Skin of body (tissue), 3 donors: ENCODE measurements at places on chromosomes 7 and 10. TPM values are rescaled to one million over a fixed set of nuclear protein-coding genes. Genes with fewer than 3 reads are reported as not detected.
A peak's percentile ranks its signal among the peaks of the same experiment; 100 is the strongest.

The NPSR1 gene
- not detected for total RNA-seq

The PAPOLB gene
- total RNA-seq, result 0.30 TPM

The SPOCK2 gene
- 0.79 TPM for total RNA-seq

The TUBAL3 gene
- total RNA-seq, result 0.20 TPM

The TAS2R41 gene
- total RNA-seq, result not detected

The MGAM2 gene
- 0.20 TPM for total RNA-seq

The SCART1 gene
- total RNA-seq, result 2.5 TPM

The MYO1G gene
- 2.6 TPM for total RNA-seq

The CHN2 gene
- total RNA-seq, result 9.1 TPM

The FFAR4 gene
- total RNA-seq, result 1.6 TPM

The CDK5 gene
- total RNA-seq, result 6.4 TPM

The FXYD4 gene
- total RNA-seq, result not detected

The TMEM26 gene
- total RNA-seq, result 5.1 TPM

The PON3 gene
- 11.2 TPM for total RNA-seq

The POLR2J2 gene
- total RNA-seq, result 3.6 TPM

The AMZ1 gene
- total RNA-seq, result 0.30 TPM

The HOXA2 gene
- 0.89 TPM for total RNA-seq

The IGF2BP3 gene
- 44.8 TPM for total RNA-seq

The CYREN gene
- 17.6 TPM for total RNA-seq

DNA sequence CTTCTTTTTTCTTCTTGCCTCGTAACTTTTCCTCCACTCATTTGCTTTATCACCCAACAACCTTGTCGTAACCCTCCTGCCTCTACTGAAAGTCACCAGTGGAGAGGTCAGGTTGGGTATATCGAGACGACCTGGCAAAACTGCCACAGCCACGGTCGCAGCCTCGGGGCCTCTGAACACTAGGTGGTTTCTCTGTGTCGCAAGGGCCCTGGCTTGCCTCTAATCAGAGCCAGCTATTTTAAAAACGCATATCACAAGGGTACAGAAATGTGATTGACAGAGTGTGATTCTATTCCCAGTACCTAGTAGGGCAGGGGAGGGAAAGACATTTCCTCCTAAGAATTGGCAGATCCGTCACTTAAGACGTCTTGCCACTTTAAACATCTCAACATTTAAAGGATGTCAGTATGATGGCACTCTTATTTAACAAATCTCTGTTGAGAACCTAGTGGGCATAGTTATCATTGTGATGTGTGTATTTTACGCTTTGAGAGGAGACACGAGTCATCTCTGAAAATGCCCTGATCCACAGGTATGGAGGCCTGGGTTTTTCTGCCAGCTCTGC, 197.5 kb downstream of the ARHGAP21 start:
- no peak for DNase-seq

- no peak for DNase-seq
Measured at GRCh38 chr7:156832195-156832877, 60.6 kb downstream of the LMBR1 start.

GRCh38 chr7:26989897-26990670, 105.7 kb downstream of the HOXA1 start:
- DNase-seq, result peak; percentile 5

- no peak for DNase-seq
Measured at GRCh38 chr10:47366731-47367460, 17.2 kb downstream of the ZNF488 start.

DNA sequence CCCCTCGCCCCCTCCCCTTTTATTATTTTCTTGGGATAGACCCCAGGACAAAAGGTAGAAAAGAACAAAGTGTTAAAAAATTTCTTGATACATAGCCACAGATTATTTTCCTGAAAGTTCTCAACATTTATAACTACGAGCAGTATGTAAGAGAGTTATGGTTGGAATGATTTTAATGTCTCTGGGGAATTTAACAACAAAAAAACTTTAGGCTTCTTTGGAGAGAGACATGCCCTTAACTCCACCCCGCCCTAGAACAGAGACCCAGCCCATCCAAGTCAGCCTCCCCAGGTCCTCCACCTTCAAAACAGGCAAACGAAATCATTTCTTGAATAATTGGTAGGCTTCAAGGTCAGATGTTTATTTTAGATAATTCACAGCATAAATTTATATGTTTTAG, 97.1 kb downstream of the TCF7L2 start:
- no peak for DNase-seq

DNA sequence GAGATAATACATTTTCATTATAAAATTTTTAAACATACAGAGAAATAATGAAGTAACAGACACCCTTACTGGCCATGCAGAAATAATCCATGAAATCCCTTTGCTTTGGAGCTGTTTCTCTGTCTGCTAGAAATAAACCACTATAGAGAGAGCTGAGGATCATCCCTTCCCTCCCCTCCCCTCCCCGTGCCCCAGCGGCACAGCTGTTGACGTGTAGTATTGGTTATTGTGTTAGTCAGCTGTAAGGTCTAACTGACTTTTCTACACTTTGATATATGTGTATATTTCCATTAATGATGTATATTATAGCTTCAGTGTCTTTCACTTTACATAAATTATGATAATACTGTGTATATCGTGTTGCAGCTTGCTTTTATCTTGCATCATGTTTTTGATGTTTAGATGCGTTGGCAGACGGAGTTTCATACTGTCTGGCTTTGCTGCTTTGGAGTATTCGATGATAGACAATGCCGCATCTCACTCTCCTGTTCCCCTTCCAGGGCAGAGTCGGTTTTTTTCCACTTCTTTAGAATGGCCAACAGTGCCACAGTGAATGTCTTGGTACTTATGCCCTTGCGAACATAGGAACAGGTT, 27.4 kb upstream of the GRID1 start:
- DNase-seq, result no peak

GRCh38 chr7:133781486-133782090, 345.6 kb upstream of the LRGUK start:
- DNase-seq, result no peak

- DNase-seq, result no peak
Measured at GRCh38 chr7:74581916-74582440, 75.5 kb upstream of the GTF2I start.

DNA sequence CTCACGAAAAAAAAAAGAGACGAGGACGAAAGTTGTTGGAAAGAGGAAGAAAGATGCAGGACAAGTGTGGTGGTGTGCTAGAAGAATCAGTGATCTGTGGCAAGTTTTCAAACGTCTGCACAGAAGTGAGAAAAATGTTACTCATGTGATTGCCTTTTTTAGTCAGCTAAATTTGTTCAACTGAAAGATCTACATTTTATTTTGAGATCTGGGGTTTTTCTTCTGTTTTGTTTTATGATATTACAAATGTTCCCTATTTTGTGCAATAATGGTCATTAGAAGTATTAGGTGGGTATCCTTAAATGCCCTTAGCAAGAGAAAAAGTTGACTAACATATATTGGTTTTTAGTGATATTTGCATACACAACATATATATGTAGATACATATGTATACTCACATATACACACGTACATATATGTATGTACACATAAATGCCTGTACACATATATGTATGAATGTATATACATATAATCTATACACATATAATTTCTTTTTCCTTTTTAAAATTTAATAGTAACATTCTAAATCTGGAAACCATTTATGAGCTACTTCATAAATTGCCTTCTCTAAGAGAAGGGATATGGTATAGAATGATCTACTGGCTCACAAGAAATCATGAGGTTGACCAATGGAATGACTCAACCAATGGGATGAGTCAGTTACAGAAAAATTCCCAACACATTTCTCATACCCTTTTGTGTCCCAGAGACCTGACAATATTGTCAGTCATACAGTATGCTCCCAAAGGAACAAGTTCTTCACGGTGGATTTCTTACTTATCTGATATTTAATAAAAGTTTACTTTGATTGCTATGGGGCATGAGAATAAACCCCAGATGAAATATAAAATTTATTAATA, 38.4 kb downstream of the SLC39A12 start:
- no peak for DNase-seq

- DNase-seq, result no peak
Measured at GRCh38 chr7:85829176-85829575, 642.3 kb upstream of the SEMA3D start.

- no peak for DNase-seq
Measured at GRCh38 chr7:129782818-129783583, 169.8 kb downstream of the UBE2H start.

GRCh38 chr7:140214075-140214684, 37.4 kb upstream of the KDM7A start:
- DNase-seq, result no peak

DNA sequence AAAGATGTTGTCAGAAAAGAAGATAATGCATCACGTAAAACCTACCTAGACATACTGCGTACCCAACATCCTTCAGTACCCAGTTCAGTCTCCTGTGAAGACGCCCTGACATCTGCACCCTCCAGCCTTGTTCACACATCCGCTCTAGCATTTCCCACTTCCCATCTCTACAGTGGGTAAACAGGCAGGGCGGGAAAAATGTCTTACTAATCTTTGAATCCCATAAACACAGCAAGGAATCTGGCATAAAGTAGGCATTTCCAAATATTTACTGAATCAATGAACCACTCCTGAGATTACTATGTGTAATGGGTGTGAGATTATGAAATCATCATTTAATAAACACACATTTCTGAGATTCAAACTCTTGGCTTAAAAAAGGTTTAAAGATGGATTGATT, 132.8 kb downstream of the GLI3 start:
- no peak for DNase-seq

GRCh38 chr7:34091321-34091917, 186.1 kb downstream of the BMPER start:
- no peak for DNase-seq

- DNase-seq, result no peak
Measured at GRCh38 chr7:1046722-1047679, 2.7 kb downstream of the GPR146 start.

DNA sequence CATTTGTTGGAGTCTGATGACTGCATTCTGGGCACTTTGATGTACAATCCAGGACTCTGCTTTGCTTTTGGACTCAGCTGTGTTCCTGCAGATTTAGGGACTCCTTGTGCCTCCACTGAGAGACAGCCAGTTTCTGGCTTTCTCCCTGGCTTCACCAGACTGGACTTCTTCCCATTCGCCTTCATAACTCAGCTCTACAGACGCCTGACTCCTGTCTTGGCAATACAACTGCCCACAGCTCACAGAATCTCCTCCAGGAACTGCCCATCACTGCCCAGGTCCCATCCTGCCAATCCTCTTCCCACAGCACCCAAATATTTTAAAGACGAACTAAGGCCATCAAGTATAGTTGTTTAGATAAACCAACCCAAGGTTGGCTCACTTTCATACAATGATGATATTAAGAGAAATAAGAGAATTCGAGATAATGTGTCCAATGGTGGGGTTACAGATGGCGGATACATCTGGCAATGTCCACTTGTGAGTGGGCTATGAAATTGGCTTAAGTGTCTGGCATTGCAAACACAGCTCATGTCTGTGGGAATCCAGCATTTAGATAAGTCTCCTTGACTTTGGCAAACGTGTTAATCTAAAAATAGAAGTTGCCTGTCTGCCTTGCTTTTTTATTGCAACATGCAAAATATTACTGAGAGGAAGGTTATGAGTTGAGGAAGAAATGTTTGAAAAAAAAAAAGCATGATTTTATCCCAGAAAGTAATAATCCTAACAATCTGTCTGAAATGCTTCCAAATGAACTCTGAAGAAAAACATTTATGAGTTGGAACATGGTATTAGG, 95.1 kb downstream of the ITGA8 start:
- DNase-seq, result peak; percentile 54

DNA sequence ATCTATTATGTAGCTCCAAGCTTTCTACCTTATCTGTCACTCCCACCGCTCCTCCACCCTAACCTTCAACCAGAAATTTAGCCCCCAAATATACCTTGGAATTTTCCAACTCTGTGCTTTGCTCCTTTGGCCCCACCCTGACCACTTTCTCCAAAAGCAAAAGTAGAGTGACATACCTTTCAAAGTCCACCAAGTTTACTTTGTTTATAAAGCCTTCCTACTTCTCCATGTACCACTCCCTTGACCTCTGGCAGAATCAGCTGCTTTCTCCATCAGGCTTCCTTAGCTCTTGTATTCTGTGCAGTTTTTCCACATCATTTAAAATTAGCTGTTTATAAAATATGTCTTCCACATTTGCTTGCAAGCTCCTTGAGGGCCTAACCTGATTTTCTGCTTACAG, 40.9 kb upstream of the RSBN1L start:
- no peak for DNase-seq

DNA sequence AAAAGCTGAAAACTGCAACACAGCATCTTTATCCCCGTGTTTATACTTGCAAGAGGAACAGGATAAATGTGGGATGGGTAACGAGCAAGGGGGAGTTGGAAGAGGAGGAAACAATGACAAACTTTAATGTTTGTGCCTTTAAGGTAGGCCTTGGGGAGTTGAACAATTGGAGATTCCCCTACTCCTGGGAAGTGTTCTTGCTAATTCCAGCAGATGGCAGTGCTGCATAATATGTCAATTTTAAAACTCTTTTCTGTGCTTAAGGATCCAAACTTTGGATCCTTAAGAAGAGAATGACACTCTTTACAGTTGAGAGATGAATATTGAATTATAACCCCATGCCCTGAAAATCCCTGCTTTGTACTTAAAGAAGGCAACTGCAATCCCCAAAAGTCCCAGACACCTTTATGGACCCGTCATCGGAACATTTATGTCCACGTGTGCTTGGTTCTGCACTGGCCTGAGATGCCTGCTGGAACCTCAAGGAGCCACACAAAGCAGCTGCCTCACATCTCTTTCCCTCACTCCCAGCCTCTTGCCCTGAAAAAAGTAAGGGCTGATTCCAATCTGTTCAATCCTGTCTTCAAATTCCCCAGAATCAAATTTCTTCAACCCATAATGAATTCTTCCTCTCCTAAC, 12.0 kb downstream of the IFIT5 start:
- peak; percentile 50 for DNase-seq

DNA sequence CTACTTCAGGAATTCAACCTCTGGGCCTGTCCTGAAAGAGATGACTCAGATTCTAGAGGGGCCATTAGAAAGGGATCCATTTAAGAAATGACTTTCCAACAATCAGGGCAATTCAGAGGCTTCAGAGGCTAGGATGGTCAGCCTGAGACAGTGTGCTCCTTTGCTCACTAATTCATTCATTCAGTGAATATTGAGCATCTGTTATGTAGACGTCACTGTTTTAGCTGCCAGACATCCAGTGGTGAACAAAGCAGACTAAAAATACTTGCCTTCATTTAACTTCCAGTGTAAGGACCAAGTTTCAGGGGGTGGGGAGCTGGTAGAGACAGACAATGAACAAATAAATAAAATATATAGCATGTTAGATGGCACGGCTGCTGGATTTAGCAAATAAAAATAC, 1.6 kb downstream of the KIAA1217 start:
- peak; percentile 52 for DNase-seq

DNA sequence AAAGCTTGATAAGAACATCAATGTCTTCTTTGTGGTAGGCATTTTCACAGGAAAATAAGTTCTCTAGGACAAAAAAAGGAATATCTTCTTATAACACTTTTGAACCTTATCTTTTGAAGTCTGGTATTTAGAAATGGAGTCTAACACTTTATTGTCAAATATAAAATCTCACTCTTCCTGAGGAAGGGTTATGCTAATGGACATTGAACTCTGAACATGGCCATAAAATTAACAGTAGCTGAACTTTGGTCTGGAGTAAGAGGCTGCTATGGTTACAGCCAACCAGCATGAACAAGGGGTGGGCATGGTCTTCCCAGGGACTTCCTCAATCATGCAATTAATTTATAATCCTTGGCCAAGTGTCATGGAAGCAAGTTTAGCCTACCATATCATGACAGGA, at the start of gene CLRN3:
TSS of gene CLRN3 (minus strand) at position 199 of the 400 bp plus-strand sequence. CDS start at position 42, 157 bp downstream.
- no peak for DNase-seq
